Renal cortical epithelial cell (primary cell): ENCODE measurements at places on chromosomes 2 and 18.
A peak's percentile ranks its signal among the peaks of the same experiment; 100 is the strongest.

DNA sequence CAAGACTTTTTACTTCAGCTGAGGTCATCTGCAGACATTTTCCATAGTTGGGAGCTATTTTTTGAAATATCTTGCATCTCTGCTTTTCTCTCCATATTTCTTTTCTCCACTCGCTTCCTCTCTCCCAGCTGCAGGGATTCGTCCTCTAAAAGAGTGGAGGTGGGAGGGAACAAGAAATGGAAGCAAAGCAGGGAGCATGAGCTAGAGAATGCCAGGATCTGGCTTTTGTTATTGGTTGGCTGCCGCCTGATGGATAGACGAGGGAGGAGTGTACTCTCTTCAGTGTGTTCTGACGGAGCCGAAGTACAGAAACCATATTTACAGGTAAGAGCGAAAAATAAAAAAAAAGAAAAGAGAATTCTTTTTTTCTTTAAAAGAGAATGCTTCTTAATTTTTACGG, at the start of gene CSRNP3:
CSRNP3 (plus strand) TSS at position 282 of the 400 bp plus-strand sequence. CDS start 125,368 bp downstream, outside the sequence.
- peak; percentile 93 for DNase-seq

DNA sequence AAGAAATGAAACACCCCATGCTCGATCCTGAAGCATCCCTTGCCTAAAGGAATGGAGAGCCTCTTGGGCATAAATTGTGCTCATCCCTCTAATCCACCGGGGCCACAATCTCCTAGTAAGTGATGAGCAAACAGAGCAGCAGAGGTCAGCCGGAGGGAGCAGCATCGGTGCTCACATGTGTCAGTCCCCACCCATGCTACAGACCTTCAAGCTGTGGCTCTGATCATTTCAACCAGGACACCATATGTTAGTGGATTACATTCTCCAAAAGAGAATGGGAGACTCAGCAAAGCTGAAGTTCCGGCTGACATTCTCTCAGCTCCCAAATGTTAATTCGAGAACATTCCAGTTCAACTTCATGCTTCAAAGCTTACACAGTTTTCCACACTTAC, 75.6 kb downstream of the AAK1 start:
- DNase-seq = no peak

DNA sequence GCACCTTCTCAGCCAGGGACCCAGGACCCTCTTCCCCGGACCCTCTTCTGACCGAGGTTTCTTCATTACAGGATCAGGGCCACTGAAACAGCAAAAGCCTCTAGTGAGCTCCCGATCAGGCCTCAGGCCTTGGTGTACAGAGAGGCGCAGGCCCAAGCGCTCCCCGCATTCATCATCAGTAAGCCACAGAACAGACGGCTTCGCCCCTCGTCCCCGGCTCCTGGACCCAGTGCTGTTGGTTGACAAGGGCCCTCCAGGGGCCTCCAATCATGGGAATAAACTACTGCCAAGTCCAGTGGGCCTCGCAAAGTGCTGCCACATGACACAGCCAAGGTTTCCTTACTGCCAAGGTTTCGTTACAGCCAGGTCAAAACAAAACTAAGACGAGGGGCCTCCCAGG, 111.4 kb downstream of the ZNF516 start:
- no peak for DNase-seq

DNA sequence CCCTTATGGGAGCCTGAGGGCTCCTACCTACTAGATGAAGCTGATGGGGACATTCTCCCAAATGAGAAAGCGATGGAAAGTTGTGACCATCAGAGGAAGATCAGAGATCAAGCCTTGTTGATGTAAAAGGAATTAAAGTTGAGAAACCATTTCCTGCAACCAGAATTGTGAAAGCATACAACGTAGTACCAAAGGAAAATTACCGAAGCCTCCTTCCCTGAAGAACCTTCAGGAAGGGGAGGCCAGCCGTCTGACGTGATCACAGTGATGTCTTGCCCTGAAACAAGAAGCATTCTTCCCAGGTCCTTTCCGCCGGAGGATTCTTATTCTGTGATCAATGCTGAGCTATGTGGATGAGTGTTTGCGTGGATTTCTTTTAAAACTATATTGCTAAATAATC, 211.6 kb upstream of the TNP1 start:
- no peak for DNase-seq

DNA sequence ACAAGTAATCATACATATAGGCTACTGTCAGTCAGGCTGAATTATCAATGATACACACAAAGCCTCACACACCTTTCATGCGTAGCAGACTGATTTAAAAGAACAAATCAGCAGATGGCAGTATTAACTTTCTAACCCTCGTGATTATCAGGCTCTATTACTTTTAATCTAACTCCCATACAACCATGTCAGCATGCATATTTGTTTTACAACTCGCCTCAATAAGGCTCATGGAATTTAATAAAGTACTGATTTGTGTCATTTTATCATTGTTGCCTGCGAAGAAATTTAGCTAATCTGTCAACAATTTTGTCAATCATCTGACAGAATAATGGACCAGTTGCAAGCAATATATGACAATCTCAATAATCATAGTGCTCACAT, 82.8 kb downstream of the SLC25A12 start:
- peak; percentile 46 for DNase-seq

DNA sequence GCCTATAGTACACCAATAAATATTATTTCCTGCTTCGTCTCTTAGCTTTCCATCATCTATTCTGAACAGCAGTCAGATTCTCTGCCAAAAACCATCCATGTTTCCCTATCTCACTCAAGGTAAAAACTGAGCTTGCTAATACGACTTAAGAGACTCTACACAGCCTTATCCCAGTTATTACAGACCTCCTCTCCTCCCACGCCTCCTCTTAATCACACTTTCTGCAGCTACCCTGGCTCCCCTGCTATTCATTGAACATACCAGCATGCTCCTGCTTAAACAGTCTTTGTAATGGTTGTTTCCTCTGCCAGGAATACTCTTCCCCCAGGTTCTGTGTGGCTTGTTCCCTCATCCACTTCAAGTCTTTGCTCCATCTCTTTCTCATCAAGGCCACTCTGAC, 81.5 kb downstream of the PDE1A start:
- no peak for DNase-seq

GRCh38 chr2:233528182-233528581, 38.4 kb downstream of the USP40 start:
- no peak for DNase-seq

GRCh38 chr2:53432936-53433335, 334.7 kb upstream of the CHAC2 start:
- DNase-seq = no peak

DNA sequence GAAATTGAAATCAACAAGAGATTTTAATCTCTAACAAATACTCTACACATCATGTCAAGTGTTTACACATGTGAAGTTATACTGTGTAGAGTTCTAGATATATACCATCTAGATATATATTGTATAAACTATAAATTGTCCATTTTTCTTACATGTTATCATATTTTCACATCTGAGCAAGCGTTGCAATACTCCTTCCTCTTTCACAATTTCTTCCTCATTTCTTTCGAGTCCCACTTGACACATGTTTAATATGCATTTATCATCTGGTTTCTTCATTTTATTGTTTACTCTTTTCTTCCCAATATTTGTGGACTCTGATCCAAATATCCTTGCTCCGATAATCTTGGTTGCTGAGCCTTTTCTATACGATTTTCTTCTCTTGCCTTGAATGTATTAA, 50.2 kb downstream of the UNC80 start:
- no peak for DNase-seq

DNA sequence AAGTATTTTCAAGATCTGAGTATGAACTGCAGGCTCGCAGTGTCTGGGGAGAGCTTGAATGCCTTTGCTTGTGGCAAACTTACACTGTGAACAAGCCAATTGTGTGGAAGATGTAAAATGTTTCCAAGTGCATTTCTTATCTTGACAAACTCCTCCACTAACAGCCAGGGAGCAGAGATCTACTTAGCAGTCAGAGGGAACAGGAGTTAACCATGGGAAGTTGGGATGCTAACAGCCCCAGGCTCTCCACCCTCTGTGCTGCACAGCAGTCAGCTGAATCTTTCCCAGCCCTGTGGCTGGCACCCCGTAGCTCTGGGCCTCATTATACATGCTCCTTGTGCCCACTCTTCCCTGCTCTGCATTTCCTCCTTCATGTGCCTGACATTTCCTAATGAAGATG, 450.2 kb downstream of the TSN start:
- DNase-seq = no peak

GRCh38 chr2:121777699-121778058, 22.2 kb downstream of the TSN start:
- no peak for DNase-seq

GRCh38 chr2:217160103-217160743, 300.4 kb upstream of the TNP1 start:
- peak; percentile 38 for DNase-seq

GRCh38 chr2:232103140-232103737, 141.7 kb downstream of the DIS3L2 start:
- DNase-seq = peak; percentile 85
